GF-D8 (cell line): ENCODE measurements at places on chromosomes 11 and 22.

DNA sequence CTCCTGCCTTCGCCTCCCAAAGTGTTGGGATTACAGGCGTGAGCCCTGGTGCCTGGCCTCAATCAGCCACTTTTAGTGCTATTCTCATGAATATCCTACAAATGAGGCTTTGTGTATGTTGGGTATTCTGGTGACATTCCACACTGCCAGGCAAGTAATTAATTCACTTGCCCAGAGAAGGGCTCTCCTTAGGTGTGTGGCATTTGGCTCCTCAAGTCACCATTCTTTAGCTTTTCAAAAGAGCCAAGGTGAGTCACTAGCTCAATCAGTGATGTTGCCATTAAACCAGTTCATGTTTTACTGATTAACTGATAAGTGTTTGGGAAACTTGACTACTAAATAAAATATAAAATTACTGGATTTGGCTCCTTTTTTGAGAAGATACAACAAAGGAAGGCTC lies 52.2 kb downstream of the SLC25A17 start:
- no peak for DNase-seq

GRCh38 chr11:92969634-92970347 lies at the start of gene MTNR1B:
Gene MTNR1B, plus strand, starts transcription at chr11:92969651. Its CDS starts 75 bp downstream, at chr11:92969726.
- DNase-seq: no peak

DNA sequence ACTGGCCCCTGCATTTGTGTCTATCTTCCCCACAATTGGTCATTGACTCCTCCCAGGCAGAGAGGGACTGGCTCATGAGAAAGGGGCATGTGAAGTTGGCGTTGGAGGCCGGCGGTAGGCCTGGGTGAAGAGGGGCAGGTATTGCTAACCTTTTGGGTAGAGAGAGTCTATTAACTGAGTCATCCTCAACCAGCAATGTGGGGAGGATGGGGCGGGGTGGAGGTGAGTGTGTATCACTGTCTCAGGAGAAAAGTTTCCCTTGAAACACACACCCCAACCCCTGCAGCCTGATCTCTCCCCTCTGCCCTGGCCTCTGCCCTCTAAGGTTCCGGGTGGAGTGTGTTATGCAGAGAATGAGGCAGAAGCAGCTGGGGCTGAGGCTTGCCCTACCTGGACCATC lies 60.1 kb upstream of the PHF21B start:
- DNase-seq: no peak

- peak; percentile 92 for DNase-seq
Observed at GRCh38 chr11:75351791-75352587, 528 bp upstream of the ARRB1 start.

DNA sequence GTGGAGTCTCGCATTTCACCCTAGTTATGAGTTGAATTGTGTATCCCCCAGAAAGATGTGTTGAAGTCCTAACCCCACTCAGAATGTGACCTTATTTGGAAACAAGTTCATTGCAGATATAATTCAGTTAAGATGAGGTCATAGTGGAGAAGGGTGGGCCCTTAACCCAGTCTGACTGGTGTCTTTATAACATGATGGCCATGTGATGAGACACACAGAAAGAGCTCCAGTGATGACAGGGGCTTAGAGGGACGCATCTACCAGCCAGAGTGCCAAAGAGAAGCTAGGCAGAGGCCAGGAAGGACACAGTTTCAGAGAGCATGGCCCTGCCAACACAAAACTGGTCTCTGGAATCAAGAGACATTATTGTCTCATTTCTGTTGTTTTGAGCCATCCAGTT lies 50.3 kb downstream of the LARGE1 start:
- no peak for DNase-seq

GRCh38 chr11:62796281-62796680 lies 4.5 kb upstream of the TMEM223 start:
- no peak for DNase-seq

GRCh38 chr11:1782831-1783724 lies 19.4 kb upstream of the CTSD start:
- DNase-seq: no peak

- no peak for DNase-seq
Observed at GRCh38 chr11:14746857-14747395, 103.3 kb downstream of the PDE3B start.

- DNase-seq: no peak
Observed at GRCh38 chr22:35033635-35034296, 32.2 kb upstream of the ISX start.

GRCh38 chr22:19169002-19169946 lies 9.3 kb downstream of the SLC25A1 start:
- DNase-seq: no peak

DNA sequence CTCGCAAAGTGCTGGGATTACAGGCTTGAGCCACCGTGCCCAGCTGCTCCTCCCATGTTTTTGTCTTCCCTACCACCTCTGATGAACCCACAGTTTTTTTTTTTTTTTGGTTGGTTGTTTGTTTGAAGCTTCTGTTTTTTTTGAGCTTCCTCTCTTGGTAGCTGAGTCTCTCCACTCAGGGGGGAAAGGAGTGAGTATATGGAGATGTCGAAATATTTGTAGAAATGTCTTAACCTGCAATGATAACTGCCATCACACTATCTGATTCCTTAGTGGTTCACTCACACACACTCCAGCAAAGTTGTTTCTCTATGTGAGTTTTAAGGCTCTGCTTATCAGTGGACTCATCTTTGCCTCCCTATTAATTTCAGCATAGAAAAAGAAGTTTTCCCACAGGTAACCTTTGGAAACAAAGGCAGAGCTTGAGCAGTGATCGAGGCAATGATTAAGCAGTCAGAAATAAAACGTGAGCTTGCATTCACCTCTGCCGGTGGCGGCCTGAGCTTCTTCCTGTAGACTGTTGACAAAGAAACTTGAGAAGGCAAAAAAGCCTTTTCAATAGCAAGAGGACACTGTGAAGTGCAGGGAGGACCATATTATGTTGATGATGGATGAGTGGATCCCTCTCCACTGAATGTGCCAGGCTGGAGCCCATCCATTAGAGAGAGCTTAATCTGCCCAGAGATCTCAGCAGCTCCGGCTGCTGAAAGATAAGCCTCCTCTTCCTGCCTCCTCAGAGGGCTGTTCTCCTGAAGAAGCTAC lies 29.0 kb upstream of the RASSF10 start:
- no peak for DNase-seq

DNA sequence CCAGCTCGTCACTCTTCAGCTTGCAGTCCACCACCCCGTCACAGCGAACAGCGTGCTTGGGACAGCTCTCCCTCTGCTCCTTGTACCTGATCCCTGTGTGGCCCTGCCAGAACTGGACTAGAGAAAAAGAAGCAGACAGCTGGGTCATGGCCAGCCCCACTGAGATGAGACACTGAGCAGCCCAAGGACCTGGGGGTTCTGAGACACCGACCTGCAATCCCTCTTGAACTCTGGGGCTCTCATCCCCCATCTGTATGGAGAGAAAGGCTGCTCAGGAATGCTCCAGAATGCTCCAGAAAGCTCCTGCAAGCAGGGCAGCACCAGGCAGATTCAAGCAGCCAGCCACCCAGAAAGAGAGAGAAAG lies 14.8 kb downstream of the TMPRSS13 start:
- no peak for DNase-seq

DNA sequence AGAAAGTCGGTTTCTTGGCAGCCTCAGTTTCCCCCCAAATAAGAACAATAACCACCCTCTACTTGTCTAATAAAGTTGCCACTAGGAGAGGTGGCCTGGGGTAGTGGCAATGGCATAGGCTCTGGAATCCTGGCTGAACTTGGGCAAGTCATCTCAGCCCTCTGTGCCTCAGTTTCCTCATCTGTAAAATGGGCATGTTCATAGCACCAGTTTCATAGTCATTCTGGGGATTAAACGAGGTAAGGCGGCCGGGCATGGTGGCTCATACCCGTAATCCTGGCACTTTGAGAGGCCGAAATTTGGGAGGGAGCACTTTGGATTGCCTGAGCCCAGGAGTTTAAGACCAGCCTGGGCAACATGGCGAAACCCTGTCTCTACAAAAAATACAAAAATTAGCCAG lies 63.0 kb downstream of the SGSM1 start:
- DNase-seq: no peak
